GDM1 (cell line): ENCODE measurements at places on chromosomes 13 and 19.

DNA sequence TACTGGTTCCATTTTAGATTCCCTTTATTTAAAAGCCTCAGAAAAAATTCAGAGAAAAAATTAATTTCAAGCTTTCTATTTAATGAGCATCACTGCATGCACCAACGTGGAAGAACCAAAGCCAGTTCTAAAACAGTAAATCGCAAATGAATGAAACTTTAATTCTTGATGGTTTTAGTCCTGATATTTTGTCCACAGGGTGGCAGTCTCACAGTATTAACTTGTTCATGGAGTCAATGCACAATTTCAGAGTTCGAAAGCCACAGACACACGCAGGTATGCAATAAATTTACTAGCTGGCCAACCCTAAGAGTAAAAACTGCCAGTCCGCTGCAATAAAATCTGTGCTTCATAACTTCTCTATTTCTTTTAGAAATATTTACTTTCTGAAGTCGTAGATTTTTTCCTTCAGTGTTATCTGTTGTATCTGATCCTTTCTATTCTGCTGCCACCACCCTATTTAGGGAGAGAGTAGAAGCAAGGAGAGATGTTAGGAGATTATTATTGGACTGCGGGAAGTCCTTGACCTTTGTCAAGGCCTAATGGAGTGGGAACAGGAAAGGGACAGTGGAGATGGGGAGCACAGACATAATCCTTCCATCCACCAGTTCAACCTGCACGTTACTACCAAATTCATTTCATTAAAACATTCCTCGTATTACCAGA lies 7.0 kb upstream of the WBP4 start:
- peak; percentile 34 for DNase-seq

- no peak for DNase-seq
These were observed 17.4 kb downstream of the CHST8 start for GRCh38 chr19:33639035-33639681.

DNA sequence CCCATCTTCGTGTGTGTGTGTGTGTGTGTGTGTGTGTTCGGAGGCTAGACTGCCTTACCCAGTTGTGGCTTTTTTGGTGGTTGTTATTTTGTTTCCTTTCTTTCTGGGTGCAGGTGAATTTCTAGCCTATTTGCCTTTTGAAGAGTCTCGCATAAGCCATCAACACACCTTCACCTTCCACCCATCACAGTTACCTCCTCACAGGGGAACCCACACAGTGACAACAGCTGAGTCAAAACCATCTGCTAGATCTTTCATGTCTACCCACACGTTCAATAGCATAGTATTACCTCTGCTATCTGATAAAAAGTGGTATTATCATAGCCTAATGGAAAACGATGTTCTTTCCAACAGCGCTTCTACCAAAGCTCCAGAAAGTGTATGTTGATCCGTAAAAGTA lies 303.2 kb upstream of the TMTC4 start:
- DNase-seq: no peak

DNA sequence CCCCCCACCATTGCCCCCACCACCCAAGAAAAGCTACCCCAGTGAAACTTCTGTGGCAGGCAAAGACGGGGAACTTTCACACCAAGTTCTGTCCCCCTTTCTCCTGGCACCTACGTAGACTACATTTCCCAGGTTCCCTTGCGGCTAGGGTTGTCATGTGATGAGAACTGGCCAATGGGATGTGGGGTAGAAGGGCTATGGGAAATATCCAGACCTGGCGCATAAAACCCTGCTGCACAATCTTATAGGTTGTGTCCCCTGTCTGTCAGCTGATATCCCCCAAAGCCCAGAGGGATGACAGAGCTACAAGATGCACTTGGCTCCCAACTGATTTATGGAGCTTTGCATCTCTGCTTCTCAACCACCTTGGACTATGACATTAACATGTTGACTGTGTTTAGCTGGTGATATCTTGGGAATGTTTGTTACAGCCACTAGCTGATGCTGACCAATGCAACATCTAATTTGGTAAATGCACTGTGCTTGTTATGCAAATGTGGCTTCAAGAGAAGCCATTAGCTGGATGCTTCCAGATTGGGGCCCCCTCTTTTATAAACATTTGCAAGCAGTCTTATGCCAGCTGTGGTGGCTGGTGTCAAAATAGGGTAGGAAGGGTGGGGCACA lies 6.1 kb downstream of the SH2D3A start:
- DNase-seq: no peak

DNA sequence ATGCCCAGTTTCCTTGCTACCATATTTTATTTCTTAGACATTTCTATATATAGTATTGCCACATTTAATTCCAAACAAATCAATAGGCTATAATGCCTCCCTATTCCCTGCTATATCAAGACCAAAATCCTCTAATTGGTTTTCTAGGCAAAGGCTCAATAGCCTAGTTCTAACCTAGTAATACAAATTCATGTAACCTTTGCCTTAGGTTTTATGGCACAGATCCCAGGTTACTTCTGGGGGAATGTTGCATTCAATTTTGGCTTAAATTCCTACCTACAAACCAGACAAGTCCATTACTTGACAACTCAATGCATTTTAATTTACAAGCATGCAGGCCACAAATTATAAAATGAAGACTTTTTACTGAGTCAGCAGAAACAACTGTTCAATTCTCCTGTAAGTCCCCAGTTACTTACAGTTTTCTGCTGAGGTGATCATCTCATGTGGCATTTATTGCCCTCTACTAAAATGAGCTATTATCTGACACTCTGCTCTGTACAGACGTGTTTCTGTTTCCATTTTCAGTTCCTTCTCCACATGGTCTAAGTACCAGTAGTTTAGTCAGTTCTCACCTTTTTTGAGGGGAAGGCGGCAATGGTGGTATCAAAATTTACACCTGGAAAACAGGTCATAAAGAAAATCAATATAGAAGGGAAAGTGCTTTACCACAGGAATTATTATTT lies 11.7 kb downstream of the KCNRG start:
- no peak for DNase-seq

DNA sequence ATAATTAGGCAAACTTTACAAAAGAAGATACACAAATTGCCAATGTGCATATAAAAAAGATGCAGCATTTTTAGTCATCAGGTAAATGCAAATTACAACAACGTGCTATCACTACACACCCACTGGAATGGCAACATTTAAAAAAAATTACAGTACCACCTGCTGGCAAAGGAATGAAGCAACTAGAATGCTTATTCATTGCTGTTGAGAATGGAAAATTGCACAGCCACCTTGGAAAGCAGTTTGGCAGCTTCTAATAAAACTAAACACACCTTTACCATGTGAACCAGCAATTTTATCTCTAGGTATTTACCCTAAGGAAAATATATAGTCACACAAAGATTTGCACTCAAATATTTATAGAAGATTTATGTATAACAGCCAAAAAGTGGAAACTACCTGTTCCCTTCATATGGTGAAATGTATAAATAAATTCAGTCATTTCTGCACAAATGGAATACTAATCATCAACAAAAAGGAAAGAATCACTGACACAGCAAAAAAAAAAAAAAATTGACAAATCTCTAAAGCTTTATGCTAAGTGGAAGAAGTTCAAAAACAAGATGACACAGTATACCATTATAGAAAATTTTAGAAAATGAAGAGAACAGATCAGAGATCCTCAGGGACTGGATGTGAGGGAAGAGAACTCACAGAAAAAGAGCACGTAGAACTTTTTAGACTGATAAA lies 30.3 kb downstream of the OXGR1 start:
- DNase-seq: no peak

DNA sequence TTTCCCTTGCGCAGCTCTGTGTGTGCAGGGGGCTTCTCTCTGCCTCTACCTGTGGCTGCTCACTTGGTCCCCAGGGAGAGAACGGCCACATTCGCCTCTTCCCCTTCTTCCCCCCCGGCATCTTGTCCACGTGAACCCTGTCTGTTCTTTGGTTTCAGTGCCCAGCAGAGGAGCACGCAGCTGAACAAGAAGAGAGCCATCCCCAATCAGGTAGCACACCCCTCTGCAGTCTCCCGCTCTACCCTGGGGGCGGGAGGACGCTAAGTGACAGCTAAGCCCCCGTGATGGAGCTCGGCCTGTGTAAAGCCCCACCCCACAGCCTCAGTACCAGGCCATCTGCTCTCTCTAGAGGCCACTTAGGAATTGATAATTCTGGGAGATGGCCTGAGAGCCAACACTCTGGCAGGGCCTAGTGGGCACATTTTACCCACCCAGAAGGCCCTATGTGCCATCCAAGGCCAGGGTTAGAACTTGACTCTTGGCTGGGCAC lies 30.2 kb downstream of the TMED1 start:
- no peak for DNase-seq

- no peak for DNase-seq
These were observed 39.5 kb upstream of the CNMD start for GRCh38 chr13:52779103-52779502.

GRCh38 chr13:91399189-91400062 lies 1.0 kb downstream of the GPC5 start:
- no peak for DNase-seq
